CD4-positive, alpha-beta T cell treated with Interleukin-6 at 100 ng/mL for 8 hours (primary cell): ENCODE measurements at places on chromosomes 4 and X.

GRCh38 chr4:166078955-166079354 is 205.9 kb downstream of the TLL1 start:
- DNase-seq, result no peak

GRCh38 chr4:156169011-156169410 is 215.3 kb upstream of the CTSO start:
- no peak for DNase-seq

- no peak for DNase-seq
Observed at GRCh38 chr4:148225639-148226038, 216.6 kb downstream of the NR3C2 start.

DNA sequence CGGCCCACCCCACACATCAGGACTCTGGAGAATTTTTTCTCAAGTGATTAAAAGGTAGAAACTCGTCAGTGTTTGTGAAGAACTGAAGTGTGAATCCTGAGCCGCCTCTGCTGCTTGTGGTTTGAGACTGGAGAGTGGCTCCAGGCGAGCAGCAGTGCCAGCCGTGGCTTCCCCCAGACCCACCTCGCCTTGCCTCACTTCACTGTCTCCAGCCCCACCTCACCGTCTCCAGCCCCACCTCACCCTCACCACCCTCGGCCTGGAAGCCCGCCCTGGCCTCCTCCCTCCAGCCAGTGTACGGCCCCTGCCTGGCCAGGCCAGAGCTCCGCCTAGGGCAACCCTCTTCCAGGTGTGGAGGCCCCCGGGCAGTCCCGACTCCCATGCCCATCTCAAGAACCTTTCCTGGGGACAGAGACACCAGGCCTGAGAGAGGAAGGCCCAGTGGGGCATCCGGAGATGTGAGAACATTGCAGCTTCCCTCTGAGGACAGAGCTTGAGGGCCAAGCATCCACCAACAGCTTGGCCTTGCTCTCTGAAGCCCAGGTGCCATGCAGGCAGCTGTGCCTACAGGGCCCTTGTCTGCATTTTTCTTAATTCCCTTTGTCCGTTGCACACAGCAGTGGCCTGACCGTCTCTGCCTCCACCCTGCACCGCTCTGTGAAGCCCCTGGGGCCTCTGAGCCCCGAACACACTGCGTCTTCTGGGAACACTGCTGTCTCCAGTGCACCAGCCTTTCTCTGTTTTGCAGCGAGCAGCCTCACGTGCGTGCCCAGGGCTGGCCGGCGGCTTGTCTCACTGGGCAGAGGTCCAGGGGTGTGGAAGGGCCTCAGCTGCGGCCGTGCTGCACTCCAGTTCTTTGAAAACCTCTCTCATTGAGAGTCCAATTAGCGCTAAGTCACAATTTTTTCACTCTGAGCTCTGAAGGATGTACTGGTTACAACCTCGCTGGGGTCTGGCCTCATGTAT is 13.8 kb downstream of the SH3BP2 start:
- no peak for DNase-seq

DNA sequence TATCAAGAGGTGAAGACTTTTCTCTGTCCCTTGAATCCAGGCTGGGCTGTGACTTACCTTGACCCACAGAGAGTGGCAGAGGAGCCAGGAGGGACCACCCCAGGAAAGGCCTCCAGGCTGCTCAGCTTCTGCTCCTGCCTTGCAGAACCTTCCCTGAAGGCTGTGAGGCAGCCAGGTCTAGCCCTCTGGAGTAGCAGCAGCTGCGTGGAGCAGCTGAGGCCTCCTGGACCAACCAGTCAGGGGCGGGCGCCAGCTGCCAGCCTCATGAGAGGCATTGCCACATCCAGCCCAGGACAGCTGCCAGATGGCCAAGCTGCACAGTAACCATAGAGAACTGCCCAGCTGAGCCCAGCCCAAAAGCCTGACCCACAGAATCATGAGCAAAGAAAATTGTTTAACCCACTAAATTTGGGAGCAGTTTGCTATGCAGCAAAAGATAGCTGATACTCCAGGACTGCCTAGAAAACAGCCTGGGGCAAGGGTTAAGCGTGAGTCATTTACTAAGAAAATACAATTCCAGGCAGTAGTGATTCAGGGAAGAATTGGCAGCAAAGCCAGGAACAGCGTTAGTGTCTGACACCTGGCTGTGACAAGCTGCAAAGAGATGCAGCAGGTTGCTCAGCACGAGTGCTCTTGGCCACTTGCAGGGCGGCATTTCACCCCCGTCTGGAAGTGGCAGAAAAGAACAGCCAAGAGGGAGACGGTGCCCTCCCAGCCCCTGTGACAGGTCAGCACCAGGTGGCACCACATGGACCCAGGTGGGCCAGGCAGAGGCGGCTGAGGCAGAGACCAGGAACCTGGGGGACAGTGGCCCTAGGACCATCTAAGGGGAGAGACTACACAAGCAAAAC is 14.7 kb upstream of the PDE6B start:
- no peak for DNase-seq

DNA sequence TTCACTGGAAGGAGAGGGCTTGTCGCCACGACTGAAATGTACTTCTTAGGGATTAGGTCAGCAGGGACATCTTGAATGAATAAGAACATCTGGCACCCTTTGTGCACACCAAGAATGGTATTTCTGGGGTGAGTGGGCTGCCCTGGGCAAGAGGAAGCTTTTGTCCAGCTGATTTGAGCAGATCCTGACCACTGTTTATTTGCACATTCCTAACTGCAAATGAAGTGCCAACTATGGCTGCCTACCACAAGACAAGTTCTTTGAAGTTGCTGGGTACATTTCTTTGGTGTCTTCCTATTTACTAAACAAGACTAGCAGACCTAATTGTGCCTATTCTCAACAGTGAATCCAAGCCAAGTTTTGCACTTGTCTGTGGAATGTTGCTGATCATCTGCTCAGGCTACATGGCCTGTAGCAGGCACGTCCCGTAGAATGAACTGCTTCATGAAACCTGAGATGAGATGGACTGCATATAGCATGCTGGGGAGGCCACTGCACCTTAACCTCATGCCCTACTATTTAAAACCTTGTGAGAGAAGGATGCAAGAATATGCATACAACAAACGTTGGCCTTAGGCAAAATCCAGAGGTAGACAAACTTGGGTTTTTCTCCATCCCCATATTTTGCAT is 45.0 kb downstream of the PIR start:
- DNase-seq, result no peak

GRCh38 chr4:116925900-116926457 is 159.4 kb downstream of the TRAM1L1 start:
- no peak for DNase-seq

GRCh38 chr4:179601671-179602070 is 2159.4 kb upstream of the AGA start:
- no peak for DNase-seq

- DNase-seq, result no peak
Observed at GRCh38 chrX:56974408-56974807, 20.9 kb downstream of the SPIN3 start.

DNA sequence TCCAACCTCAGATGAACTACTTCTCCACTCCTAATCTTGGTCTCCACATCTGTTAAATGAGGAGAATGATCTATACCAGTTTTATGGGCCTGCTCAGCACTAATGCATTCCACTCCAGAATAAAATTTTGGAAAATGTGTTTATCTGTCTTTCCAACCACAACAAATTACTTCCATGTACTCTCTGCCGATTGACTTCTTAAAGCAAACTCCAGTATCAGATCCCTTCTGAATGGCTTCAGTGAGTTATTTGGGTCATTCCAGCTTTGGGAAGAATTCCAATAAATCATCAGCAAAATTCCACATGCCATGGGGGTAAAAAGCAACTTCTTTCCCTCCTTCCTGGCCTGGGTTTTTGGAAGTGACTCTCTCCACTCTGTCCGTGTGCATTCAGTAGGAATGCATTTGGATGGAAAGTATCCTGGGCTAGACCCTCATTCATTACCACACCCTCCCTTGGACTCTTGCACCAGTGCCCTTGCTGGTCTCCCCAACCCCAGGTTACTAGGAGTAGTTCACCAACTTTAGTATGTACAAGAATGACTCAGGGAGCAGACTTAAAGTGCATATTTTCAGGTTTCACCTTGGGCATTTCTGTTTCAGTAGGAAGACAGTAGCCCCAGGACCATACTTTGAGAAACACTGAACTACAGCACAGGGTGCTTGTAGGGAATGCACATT is 15.4 kb upstream of the ADH6 start:
- DNase-seq, result no peak

GRCh38 chr4:872241-872981 is 46.5 kb upstream of the CPLX1 start:
- DNase-seq, result no peak

- no peak for DNase-seq
Observed at GRCh38 chr4:117773064-117773936, 261.0 kb upstream of the NDST3 start.
